LoVo (cell line): ENCODE measurements at places on chromosomes 5 and 9.

DNA sequence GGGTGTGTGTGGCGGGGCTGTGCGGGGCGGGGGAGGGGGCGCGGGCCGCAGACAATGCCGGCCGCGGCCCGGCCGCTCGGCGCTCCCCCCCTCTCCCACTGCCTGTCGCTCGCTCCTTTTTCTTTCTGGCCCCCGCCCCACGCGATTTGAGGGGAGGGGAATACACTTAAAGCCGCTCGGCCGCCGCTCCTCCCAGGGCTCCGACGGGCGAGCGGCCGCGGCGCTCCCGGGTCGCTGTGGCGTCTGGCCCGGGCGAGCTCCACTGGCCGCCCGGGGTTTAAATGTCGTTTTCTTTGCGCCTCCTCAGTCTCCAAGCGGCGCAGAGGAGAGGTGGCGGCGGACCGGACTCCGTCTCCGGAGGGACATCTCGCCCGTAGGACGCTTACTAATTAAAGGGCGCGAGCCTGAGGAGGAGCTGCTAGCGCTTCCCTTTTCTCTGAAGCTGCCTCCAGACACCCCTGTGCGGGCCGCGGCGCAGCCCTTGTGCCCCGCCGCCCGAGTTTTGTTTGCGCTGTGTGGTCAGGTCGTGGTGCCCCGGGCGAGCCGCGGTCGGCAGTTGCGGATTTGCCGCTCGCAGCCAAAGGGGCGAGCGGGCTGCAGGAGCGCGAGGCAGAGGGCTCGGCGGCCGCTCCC is 1.4 kb downstream of the ZSWIM6 start:
- peak; percentile 19 for DNase-seq

- DNase-seq, result no peak
Measured at GRCh38 chr9:92325991-92326500, 293 bp downstream of the CENPP start.

DNA sequence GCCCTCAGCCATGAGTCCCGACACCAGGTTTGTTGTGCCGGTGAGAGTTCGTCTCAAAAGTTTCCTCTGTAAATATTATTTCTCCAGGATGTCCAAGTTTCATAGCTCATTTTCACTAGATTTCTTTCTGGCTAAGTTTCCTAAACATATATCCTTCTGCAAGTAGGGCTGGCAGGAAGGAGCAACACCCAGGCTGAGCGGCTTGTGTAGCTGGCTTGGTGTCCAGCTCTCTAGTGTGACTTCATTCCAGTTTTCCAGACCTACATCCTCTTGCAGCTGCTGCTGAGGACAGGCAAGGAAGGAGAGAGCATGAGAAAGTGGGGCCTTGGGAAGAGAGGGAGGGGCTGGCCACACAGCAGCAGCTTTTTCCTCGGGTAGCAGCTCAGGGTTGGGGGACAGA is 80.3 kb downstream of the FGF1 start:
- DNase-seq, result no peak

GRCh38 chr9:70504834-70505233 is 90.4 kb upstream of the KLF9 start:
- no peak for DNase-seq

DNA sequence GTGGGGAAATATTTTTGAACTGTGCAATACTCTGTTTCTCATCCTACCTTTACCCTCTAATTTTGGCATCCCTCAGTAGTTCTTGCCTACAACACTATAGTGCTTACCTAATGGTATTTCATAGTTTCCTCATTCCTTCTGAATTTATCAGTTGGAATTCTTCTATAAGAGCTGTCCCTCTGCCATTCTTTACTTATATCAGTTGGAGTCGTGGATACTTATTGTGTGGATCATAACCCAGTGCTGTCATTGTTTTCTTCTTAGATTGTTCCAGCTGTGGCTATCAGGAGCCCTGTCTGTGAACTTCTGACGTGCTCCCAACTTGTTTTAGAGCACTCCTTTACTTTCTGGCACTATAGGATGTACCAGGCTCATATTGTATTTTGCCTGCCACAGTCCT is 146.1 kb upstream of the OTULINL start:
- DNase-seq, result no peak

DNA sequence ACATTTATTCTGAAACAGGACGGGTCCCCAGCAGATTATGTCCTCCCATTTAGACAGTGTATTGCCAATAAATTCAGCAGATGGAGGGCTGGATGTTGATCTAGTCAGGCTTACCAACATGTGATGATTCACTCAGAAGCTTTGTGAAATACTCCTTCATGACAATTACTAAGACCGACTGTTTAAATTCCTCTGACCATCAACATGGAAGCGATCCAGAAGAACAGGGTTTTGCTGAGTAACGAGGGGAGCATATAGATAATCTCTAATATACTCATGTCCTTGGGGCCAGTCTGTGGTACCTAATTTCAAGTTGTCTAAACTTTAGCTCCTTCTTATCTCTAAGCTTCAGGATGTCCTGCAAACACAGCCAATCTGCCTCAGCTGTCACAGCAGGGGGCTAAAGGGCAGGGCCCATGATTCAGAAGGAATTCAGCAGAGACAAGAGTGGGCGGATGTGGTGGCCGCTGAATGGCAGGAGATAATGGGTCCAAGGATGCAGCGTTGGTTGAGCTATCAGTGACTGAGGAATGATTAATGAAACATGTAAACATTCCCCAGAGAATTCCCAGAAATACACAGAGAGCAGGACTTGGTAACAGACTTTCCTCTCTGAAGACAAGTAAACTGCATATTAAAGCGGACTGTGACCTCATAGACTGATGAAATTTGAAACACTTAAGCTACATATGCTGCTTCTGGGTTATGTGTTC is 109.4 kb downstream of the ANKRD55 start:
- peak; percentile 93 for DNase-seq

DNA sequence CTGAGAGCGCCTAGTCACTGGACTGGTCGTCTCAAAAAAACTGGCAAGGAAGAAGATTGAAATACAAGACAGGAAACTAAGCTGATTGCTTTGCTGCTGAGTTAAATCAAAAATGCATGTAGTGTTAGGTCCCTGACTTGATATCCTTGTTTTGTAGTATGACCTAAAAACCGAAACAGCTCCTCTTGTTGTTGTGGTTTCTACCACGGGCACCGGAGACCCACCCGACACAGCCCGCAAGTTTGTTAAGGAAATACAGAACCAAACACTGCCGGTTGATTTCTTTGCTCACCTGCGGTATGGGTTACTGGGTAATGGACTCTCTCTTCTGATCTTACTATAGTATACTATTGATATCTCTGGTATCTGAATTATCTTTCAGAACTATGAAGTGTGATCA is 4.3 kb downstream of the MTRR start:
- no peak for DNase-seq

- peak; percentile 25 for DNase-seq
Measured at GRCh38 chr5:61332851-61333320, 828 bp downstream of the ZSWIM6 start.

GRCh38 chr5:177478711-177479646 is 5.5 kb upstream of the DBN1 start:
- no peak for DNase-seq

GRCh38 chr9:28925157-28925556 is 1351.9 kb upstream of the C9orf72 start:
- no peak for DNase-seq

GRCh38 chr5:9343146-9343850 is 202.6 kb downstream of the SEMA5A start:
- no peak for DNase-seq

DNA sequence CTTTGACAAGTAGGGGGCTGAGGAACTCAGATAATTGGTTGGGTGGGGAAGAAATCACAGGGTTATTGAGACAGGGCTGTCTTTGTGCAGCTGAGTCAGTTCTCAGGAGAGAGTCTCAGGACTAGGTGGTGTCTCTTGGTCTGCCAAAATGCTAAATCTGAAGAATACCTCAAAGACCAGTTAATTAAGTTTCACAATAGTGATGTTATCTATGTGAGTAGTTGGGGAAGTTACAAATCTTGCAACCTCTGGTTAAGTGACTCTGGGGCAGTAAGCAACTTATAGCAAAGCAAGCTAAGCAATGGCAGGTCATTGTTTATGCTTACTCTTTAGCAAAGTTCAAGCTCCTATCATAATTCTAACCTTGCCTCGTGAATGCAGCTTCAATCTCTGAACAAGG is 53.6 kb downstream of the GIN1 start:
- no peak for DNase-seq

DNA sequence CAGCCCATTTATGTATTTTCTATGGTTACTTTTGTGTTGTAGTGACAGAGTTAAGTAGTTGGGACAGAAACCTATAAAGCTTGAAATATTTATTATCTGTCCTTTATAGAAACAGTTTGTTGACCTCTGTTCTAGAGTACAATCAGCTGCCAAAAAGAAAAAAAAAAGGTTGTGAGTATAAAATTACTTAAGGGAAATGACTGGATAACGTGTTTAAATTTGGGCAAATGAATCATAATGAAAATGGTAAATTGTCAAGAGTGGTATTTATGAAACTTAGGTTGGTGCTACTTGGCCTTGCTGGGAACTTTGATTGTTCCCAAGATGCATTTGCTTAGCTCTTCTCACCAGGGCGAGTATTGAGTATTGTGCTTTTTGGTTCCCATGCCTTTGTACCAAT is 70.2 kb upstream of the IL6ST start:
- no peak for DNase-seq

GRCh38 chr5:135032695-135032998 is 1.4 kb downstream of the PITX1 start:
- no peak for DNase-seq

- DNase-seq, result no peak
Measured at GRCh38 chr9:131098391-131099101, 2.2 kb downstream of the AIF1L start.

GRCh38 chr9:126198854-126199253 is 127.8 kb upstream of the MVB12B start:
- DNase-seq, result no peak

- DNase-seq, result no peak
Measured at GRCh38 chr5:10812218-10812617, 51.2 kb upstream of the DAP start.

- DNase-seq, result no peak
Measured at GRCh38 chr5:125148706-125149105, 402.3 kb upstream of the ZNF608 start.

- DNase-seq, result no peak
Measured at GRCh38 chr5:17316970-17317459, 99.6 kb downstream of the BASP1 start.

GRCh38 chr5:52743970-52744369 is 43.7 kb upstream of the ITGA1 start:
- DNase-seq, result no peak

- no peak for DNase-seq
Measured at GRCh38 chr9:136203408-136204144, 1.4 kb downstream of the LHX3 start.

- no peak for DNase-seq
Measured at GRCh38 chr5:15646371-15646770, 146.4 kb downstream of the FBXL7 start.

GRCh38 chr5:112918679-112919078 is 3.3 kb downstream of the REEP5 start:
- no peak for DNase-seq

DNA sequence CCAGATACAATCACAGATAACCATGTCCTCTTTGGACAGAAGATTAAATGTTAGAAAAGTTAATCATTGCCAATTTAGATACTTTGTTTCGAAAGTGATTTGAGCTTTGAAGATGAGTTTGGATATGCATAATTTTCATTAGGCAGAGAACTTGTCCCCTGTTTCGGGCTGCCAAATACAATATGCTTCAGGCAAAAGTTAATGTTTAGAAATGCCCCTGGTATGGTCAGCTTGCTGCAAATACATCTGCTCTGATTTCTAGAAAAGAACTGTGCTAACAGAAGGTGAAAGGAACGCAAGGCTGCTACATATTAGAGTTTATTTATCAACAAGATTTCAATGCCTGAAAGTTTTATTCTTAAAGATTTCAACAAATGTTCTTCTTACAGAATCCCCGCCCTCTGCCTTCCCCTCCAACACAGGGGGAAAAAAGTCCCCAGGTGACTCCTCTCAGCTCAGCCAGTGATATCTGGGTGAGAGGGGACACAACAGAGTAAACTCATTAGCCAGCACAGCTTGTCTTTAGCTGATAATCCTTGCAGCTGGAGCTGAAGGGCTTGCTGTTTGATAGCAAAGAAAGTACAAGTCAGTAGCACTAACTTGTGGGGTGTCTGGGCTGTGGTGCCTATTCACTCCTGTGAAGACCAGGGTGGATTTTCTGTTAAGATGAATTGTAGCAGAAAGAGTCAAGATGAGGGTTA is 435.7 kb downstream of the DMAC1 start:
- no peak for DNase-seq

DNA sequence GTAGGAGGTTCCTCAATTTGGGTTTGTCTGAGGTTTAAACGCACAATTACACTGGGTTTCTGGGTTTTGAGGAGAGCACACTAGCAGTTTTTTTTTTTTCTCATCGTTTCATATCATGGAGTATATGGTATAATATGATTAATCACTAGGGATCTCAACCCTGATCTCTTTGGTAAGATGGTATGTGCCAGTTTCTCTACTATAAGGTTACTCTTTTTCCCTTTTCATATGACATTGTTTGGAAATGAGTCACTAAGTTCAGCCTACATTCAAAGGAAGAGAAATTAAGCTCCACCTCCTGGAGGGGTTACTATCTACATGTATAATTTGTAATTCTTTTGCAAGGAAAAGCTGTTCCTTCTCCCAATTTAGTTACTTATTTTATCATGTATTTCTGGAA is 35.2 kb downstream of the MTRR start:
- DNase-seq, result peak; percentile 10

DNA sequence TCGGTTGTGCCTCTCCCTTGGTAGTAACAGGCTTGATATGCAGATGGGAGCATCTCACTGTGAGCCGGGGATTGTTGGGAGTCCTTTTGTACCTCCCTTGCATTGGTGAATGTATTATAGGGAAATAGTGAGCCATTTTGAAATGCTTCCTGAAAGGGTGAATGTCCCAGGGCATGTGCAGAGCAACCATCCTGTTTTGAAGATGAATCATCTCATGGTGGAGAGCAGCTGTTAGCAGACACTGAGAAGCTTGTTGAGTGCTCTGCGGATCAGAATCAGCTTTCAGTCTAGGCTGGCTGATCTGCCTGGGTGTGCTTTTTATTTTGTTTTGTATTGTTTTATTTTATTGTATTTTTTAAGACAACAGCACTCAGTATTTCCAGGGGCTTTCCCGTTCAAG is 29.7 kb downstream of the SLC36A1 start:
- DNase-seq, result no peak

DNA sequence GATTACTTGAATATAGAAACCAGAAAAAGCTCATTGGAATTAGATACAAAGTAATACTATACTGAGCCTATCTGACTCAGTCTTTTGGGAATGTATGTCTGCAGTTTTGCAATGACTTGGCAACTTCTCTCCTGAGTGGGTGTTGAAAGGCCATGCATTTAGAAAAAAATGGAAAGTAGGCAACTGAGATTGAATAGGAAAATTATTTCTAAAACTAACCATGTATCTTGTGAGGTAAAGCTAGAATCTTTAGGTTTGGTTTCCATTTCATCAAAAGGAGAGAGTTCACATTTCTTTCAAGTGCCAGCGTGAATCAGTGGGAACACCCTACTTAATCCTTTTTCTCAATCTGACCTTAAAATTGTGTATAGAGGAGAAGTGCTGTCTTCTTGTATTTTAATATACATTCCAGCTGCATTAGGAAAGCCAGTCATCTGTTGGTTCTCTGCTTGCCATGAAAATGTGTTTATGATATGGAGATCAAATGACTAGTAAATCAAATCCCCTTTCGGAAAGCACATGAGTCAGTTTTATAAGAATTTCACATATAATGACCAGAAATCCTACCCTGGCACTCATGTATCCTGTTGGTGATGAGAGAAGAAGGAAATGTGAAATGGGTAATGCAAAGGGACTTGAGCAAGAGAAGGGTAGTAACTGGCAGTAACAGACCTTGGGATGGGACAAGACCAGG is 30.4 kb downstream of the NFX1 start:
- DNase-seq, result no peak

- no peak for DNase-seq
Measured at GRCh38 chr9:33293782-33294181, 3.5 kb downstream of the NFX1 start.
